ENCODE measurements at places on chromosomes 5 and 9.

- DNase-seq, result no peak
Measured at GRCh38 chr9:129838707-129839259, 3.5 kb downstream of the USP20 start.

- no peak for DNase-seq
Measured at GRCh38 chr9:3929345-3930047, 370.4 kb downstream of the GLIS3 start.

DNA sequence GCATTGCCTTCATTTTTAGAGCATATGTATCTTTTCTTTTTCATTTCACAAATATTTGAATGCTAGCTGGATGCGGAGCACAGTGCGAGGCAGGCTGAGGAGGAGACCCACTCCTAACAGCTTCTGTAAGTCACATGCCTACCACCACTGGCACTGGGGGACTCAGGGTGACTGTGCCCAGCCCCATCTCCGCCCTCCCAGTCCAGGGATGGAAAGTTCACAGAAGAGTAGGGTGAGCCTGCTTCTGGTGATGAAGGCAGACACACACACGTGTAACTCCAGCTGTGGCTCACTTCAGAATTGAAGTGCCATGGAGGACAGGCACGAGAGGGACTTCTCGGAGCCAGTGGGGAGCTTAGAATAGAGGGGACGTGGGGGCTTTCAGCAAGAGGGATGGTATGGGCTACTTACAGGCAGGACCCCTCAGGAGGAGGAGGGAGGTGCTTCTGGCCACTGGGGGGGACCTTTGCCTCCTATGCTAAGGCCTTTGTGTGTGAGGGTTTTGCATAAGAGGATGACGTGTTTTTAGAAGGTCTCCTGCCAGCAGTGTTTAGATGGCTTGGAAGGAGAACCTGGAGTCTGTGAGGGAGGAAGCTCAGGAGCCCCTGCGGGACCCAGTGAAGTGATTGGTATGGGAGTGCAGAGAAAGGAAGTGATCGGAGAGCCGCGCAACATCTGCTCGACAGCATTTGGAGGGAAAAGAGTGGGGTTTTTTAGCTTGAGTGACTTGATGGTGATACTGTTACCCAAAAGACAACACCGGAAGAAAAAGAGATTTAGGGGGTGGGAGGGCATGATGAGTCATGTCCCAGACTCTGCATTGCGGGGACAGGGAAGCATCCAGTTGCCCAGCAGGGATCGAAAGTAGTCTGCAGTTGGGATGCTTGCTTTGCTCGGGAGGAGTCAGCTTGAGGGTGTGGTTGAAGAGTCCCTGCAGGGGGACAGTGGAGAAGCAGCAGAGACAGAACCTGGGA is 163.5 kb upstream of the OTULINL start:
- DNase-seq, result no peak

DNA sequence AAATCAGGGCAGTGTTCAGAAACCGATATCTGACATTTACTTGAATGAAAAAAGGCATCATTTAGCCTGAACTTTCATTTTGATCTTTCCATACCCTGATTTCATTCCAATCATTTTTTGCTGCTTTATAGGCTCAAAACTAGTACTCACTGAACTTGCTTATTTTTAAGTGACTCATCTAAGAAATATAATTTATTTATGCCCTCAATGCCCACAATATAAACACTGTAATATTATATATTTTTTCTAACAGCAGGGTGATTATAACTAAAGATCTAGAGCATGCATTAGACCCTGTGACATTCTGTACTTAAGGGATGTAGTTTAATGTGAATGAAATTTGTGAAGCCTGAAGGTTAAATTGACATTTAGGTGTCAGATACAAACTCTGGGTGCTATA is 446.1 kb upstream of the CDH10 start:
- no peak for DNase-seq

DNA sequence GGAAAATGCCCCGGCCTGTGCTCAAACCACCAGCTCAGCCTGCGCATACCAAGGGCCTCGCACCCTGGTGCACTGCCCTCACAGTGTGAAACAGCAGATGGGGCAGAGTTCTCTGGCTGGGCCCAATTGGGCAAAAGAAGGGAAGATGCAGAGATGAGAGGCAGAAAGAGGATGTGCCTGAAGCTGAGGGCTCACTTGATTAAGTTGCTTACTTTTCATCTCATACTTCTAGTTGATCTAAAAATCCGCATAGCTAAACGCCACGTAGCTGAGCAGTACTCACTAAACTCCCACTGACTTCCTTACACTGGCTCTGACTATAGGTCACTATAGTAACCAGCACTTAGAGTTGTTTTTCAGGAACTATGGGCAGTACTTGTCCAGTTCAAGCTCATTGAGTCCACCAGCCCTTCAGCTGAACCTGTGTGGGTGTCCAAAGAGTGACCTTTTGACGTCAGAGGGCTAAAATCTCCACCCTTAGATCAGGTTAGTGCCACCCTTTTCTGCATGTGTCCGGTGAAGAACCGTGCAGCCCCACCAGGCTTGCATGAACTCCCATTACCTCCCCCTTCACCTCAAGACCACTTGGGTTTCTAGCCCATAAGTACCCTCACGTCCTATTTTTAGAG is 215.2 kb downstream of the AUH start:
- DNase-seq, result no peak

GRCh38 chr5:91053741-91054025 is 329.4 kb downstream of the ARRDC3 start:
- DNase-seq, result no peak

GRCh38 chr5:8721536-8721935 is 824.3 kb downstream of the SEMA5A start:
- no peak for DNase-seq

GRCh38 chr5:44847206-44847852 is 38.6 kb downstream of the MRPS30 start:
- DNase-seq, result no peak

- no peak for DNase-seq
Measured at GRCh38 chr9:76200745-76201144, 193.5 kb downstream of the RFK start.

DNA sequence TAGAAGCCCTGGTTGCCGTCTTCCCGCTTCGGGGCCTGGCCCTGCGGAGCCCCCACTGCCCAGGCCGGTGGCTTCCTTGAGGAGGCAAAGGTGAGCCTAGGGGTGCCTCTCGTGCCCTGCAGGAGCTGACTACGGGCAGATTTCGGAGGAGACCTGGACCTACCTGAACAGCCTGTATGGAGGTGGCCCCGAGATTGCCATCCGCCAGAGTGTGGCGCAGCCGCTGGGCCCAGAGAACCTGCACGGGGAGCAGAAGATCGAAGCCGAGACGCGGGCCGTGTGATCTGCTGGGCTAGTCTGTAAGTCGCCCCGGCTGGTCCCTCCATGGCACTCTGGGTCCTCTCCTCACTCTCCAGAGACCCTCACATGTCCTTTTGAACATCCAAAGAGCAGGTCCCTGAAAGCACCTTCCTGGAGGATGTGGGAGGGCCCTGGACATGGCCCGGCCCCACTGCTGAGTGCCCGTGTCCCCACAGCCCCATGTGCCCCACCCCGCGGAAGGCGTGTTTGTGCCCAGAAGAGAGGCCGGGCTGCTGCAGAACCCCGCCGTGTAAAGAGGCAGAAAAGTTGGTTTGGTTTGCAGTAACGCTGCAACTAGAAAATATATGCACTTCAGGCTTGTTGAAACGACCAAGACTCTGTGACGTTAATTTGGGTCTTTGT is 44.9 kb downstream of the USP20 start:
- DNase-seq, result no peak

DNA sequence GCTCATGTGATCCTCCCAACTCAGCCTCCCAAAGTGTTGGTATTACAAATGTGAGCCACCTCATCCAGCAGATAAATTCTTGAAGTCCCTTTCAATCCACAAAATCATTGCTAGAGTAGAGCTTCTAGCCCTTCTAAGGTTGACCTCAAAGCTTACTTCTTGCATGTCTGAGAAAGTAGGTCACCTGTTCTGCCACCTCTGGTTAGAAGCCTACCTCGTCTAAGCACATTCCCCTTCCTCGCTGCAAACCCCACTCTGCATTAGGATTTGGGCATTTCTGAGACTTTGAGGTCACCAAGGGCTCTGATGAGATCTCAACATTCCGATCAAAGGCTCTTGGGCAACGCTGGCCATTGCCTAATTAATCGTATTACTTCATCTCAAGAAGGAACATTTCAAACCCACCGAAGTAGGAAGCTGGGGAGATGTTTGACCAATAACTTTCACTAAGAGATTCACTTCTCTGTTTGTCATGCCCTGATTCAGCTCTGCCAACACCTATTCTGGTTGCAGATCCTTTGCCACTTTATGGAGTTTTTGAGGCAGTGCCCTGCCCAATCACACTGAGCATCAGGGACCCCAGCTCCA is 8.6 kb downstream of the ADAM19 start:
- DNase-seq, result no peak

GRCh38 chr9:134243778-134244467 is 79.6 kb upstream of the RNU6ATAC start:
- no peak for DNase-seq

DNA sequence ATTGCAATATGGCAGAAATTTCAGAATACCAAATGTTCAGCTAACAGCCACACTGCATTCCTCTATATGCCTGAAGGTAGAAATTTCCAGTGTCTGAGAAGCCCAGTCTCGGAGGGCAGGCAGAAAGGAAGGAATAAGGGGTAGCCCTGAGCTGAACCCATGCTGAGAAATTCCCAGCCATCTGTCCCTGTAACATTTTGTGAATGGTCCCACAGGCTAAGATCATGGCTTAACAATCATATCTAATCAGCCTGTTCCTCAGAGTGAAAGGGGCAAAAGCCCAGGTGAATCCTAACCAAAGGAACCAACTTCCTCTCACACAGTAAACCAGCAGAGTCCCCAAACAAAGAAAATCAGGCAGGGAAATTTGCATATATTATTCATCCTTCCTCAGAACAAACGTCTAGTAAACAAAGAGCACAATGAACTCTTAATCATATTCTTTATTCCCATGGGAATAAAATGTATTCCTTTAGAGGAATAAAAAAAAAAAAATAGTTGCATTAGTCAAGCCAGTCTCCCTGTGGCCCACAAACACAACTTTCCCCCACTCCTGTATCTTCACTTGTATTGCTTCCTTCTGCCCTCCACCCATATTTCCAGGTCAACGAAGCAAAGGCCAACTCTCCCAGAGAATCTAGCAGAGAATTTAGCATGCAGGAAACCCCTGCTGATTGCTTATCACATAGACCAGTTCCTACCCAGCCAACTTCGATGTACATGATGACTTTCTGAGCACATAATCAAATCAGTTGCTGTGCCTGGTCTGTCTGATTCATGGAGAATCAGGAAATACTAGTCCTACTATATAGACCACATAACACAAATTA is 257.6 kb downstream of the FAM114A2 start:
- no peak for DNase-seq

GRCh38 chr5:135392256-135392655 is 6.8 kb downstream of the MACROH2A1 start:
- no peak for DNase-seq

GRCh38 chr9:88011005-88011766 is 36.9 kb upstream of the CDK20 start:
- no peak for DNase-seq

DNA sequence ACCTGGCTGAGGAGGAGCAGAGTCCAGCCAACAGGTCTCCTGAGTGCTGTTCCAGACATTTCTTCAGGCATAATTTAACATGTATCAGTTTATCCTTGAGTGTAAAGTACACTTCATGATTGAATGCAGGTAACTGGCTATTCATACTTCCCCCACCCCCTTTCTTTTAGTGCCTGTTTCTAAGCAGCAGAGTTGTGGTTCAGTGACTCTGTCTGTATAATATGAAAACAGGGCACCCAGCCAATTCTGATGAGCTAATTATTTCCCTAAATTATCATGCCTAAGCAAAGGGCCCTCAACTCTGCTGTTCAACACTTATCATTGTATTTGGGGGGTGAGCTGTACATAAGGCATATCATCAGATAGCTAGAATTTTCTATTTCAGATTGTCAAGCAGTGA is 51.9 kb upstream of the ZSWIM6 start:
- no peak for DNase-seq

GRCh38 chr5:34051374-34051980 is 8.5 kb upstream of the C1QTNF3 start:
- no peak for DNase-seq

GRCh38 chr5:110768138-110768860 is 29.5 kb downstream of the SLC25A46 start:
- no peak for DNase-seq

- no peak for DNase-seq
Measured at GRCh38 chr9:127788337-127789011, 2.6 kb downstream of the CDK9 start.

- no peak for DNase-seq
Measured at GRCh38 chr9:134971196-134971595, 53.5 kb upstream of the FCN1 start.

DNA sequence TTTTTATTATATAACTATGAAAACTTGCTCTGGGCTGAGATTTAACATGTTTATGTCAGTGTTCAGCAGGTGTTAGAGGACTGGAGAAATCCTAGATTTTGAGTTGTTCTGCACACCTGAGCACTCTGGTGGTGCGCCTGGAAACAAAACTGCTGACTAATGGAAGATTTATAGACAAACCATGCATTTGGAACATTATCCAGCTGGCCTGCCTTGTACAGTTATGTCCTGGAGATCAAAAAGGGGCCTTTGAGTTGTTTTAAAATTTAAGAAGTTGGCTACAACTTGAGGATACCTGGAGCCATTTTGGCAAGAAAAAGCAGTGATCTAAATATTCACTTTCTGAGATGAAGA is 5.7 kb upstream of the ARHGEF28 start:
- no peak for DNase-seq

DNA sequence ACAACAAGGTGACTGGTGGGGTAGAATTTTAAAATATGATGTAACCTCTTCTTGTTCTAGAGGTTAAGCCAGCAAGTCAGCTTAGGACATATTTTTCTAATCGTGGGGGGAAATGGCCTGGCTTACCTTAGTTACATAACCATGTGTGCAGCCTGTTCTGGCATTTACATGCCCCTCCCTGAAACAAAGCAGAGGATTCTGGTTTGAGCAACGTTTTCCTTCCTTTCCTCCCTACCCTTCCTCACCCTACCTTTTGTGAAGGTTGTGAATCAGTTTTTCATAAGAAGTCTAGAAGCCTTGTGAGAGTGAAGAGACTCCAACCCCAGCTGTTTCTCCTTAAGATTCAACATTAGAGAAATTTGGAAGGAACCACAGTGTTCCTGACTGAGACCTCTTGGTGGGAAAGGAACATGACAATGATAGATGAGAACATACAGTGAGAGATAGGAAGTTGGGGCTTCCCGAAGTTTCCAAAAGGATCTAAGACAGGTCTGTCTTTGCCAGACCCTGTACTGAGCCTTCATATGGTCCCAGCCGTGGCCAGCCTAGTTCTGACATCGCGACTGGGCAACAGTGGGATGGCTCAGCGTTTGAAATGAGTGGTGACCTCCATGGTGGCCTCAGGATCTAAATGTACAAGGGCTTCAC is 365.2 kb downstream of the SPATA31D1 start:
- no peak for DNase-seq

DNA sequence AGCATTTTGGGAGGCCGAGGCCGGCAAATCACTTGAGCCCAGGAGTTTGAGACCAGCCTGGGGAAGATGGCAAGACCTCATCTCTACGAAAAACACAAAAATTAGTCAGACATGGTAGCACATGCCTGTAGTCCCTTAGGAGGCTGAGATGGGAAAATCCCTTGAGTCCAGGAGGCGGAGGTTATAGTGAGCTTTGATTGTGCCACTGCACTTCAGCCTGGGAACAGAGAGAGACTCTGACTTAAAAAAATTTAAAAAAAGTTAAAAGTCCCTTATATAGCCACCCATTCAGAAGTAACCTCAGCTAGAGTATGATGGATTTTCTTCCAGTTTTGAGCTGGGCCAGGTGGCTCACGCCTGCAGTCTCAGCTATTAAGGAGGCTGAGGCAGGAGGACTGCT is 72.4 kb downstream of the UGCG start:
- no peak for DNase-seq
